ENCODE measurements at places on chromosomes 7 and 10. TPM values are rescaled to one million over a fixed set of nuclear protein-coding genes. Genes with fewer than 3 reads are reported as not detected.

Gene PRF1
- total RNA-seq: not detected

Gene MEOX2
- not detected for total RNA-seq

Gene PIK3AP1
- total RNA-seq: 0.64 TPM

Gene MMP21
- not detected for total RNA-seq

Gene WIPF3
- 0.21 TPM for total RNA-seq

Gene CHST3
- total RNA-seq: 18.8 TPM

Gene ACTR3C
- 5.5 TPM for total RNA-seq

Gene HABP2
- total RNA-seq: not detected

Gene IDI2
- not detected for total RNA-seq

Gene LIPF
- not detected for total RNA-seq

Gene PRKCQ
- 4.8 TPM for total RNA-seq

Gene RELN
- total RNA-seq: 0.34 TPM

Gene STAG3
- total RNA-seq: 0.34 TPM

Gene IFIT1B
- not detected for total RNA-seq

Gene ORC5
- 68.7 TPM for total RNA-seq

Gene RBP3
- total RNA-seq: not detected

Gene GNA12
- 12.6 TPM for total RNA-seq

Gene NUTM2E
- total RNA-seq: 0.21 TPM

Gene AGBL3
- total RNA-seq: 1.0 TPM

Measured in nasal cavity respiratory epithelium epithelial cell of viscerocranial mucosa (primary cell).